ENCODE measurements at places on chromosomes 13 and 19. TPM values are rescaled to one million over a fixed set of nuclear protein-coding genes. Genes with fewer than 3 reads are reported as not detected.

The PSG3 gene
- not detected for total RNA-seq

The RASGRP4 gene
- not detected for total RNA-seq

The PSG11 gene
- total RNA-seq = 0.19 TPM

DNA sequence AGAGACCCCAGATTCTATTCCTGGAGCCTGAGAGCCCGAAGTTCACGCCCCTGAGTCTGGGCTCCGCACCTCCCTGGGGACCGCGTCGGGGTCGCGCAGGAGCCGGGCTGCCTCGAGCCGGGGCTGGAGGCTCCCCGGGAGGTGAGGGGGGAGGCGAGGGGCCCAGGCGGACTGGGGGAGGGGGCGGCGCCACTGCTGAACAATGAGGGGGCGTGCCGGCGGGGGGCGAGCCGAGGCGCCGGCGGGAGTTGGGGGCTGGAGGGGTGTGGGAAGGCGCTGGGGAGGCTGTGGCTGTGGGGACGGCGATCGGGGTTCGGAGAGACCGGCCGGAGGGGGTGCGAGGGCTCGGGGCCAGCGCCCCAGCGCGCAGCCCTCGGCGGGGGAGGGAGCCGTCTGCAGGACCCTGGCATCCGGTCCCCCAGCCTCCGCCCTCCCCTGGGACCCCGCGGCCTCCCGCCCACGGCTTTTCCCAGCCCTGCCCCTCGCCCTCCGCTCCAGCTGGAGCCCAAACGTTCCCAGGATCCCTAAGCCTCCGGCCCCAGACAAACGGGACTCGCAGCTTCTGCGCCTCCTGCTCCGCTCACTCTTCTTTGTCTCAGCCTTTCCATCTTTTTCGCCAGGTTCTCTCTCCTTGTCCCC lies 922 bp downstream of the PLEKHG2 start:
- no peak for DNase-seq

DNA sequence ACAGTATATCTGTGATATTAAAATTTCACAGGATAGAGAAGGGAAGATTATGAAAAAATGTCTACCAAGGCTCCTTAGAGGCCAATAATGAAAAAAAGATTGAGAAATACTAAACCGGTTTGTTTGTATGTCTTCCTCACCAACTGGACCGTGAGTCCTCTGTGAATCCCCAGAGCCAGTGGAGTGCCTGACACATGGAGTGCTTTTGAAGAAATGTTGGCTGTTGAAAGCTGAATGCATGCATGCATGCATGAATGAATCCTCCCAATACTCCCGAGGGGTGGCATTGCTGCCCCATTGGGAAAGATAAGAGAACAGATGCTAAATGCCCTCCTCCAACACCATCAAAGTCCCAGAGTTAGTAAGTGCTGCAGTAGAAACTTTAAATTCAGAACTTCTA lies 152.7 kb upstream of the SERP2 start:
- DNase-seq = no peak

The GGACT gene
- total RNA-seq = 0.94 TPM

GRCh38 chr19:55579766-55580621 lies 654 bp downstream of the ZNF579 start:
- no peak for DNase-seq

GRCh38 chr13:75669706-75670105 lies 33.6 kb downstream of the LMO7 start:
- no peak for DNase-seq

DNA sequence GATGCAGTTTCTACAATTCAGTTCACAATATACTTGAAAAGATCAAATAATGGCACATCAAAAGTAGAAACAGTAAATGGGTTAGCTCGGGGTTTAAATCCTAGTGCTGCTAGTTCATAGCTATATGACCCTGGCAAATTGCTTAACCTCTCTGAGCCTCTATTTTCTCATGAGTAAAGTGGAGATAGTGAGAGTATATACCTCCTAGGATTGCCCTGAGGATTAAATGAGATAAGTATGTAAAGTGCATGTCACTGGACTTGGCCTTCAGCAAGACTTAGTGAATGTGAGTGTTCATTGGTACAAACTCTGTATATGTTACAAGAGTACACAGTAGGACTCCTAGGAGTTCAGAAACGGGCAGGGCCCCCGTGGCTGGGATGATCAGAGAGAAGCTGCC lies 248.3 kb downstream of the DLEU7 start:
- DNase-seq = no peak

All from HFFc6 (cell line).